ENCODE measurements at places on chromosomes 13 and 19.

DNA sequence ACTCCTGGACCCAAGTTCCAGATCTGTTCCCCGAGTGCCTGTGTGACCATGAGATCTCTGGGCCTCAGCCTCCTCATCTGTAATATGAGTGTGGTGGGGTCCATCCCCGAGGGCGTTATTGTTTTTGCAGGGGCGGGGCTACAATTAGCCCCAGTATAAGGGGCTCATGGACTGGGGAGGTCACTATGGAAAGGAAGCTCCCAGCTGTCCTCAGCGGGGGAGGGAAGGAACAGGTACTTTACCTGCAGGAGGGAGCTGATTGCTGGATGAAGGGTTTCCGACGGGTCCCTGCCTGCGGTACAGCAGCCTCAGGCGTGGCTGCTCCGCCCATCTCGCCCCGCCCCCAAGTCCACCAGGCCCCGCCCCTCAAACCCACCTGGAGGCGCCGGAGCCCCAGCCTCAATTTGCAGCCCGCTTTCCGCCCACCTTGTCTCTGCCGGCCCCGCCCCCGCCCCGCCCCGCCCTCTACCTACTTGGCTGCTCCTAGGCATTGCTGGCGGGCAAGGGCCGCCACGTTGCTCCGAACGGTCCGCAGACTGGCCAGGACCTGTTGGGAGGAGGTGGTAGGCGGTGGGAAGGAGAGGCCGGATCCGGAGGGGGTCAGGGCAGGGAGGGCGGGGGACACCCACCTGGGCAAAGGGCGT lies 5.5 kb downstream of the PDE4C start:
- DNase-seq, result no peak

- peak; percentile 3 for DNase-seq
Measured at GRCh38 chr13:43744261-43745031, 42.3 kb downstream of the ENOX1 start.

- DNase-seq, result peak; percentile 96
Measured at GRCh38 chr19:10332965-10333757, at the start of gene RAVER1. Gene RAVER1 (minus strand): TSS chr19:10333529. CDS start chr19:10333507, 22 bp downstream.

GRCh38 chr19:49395581-49396407 lies 7.7 kb downstream of the KASH5 start:
- no peak for DNase-seq

GRCh38 chr13:48402325-48402932 lies 10.5 kb downstream of the LPAR6 start:
- DNase-seq, result no peak

DNA sequence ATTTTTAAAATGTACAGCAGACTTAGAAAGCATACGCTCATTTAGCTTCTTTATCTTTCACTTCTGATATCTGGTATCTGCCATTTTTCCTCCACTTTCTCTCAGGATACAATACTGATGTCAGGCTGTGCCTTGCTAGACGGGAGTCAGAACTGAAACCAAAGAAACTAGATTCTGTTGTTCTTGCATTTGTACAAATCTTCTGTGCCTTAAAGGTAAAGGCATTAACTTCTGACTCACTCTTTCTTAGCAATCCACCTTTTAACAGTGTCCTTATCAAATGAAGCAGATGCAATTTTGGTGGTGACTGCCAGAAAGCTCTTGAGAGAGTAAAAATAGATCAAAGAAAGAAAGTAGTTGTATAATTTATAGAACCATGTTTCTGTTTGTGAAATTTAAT lies 370.4 kb downstream of the PCDH20 start:
- DNase-seq, result no peak

DNA sequence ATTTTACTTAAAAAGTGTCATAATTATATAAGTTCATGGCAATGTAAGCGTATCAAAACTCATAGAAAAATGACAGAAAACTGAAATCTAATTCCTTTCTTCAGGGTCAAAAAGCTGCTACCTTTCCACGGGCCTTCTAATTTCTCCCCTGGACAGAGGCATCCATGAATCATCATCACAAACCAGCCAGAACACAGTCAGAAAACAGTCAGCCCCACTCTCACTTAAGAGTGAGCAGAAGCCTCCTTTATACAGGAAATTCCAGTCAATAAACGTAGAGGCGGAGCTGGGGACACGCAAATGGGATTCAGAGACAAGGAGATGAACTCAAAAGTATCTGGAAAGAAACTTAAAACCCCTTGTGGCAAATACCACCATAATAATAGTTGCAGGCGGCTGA lies 54.2 kb upstream of the ABCC4 start:
- peak; percentile 21 for DNase-seq

GRCh38 chr13:95367309-95367843 lies 66.1 kb upstream of the ABCC4 start:
- DNase-seq, result peak; percentile 28

GRCh38 chr13:23749288-23749873 lies 139.8 kb downstream of the MIPEP start:
- DNase-seq, result no peak

DNA sequence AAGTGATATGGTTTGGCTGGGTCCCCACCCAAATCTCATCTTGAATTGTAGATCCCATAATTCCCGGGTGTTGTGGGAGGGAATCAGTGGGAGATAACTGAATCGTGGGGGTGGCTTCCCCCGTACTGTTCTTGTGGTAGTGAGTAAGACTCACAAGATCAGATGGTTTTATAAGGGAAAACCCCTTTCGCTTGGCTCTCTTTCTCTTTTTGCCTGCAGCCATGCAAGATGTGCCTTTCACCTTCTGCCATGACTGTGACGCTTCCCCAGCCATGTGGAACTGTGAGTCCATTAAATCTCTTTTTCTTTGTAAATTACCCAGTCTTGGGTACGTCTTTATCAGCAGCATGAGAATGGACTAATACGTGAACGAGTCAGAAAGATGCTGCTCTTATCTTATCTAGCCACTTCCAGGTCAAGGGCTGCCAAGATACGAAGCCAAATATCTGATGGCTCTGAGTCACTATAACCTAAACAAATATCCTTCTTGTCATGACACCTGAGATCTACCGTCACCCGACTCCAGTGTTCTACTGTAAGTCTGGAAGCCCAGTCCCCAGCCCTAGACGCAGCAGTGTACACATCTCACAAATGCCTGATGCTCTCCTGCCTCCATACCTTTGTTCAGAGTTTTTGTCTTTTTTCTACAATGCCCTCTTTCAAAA lies 45.9 kb downstream of the SLC15A1 start:
- no peak for DNase-seq

Data from fibroblast of mammary gland (primary cell).